Activated naive CD4-positive, alpha-beta T cell treated with anti-CD3 and anti-CD28 coated beads, Interleukin-2, amount 50 U/mL, for 16 hours (primary cell): ENCODE measurements at places on chromosomes 4 and X.

DNA sequence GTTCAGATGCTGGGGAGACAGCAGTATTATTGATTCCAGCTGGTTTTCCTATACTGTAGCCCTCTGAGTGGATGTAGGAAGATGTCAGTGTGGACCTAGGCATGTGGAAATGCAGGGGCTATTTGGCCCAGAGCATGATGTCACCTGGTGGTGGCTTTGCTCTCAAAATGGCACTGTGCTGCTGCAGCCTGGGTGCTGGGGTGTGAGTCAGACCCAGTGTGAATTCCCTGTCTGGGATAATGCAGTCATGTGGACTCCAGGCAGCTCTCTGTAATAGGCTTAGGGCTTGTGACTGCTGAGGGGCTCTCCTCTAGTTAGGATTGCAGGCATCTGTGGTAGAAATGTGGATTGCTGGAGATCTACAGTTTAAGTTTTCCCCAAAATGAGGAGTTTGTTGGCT is 70.7 kb downstream of the DCAF8L2 start:
- DNase-seq = no peak

DNA sequence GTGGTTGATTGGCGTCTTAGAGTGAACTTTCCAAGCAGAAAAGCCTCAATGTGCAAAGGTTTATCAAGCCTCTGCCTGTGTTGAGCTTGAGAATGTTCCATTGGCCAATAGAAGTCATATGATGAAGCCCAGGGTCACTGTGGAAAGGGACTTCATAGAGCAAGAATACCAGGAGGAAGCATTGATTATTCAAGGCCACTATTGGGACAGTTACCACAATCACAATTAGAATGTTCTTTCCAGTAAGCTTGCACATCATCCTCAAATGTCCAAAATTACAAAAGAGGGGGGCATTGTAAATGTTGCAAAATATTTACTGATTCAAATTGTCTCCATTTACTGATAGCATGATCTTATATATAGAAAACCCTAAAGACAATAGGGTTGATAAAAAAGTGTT is 32.9 kb upstream of the NDP start:
- no peak for DNase-seq

DNA sequence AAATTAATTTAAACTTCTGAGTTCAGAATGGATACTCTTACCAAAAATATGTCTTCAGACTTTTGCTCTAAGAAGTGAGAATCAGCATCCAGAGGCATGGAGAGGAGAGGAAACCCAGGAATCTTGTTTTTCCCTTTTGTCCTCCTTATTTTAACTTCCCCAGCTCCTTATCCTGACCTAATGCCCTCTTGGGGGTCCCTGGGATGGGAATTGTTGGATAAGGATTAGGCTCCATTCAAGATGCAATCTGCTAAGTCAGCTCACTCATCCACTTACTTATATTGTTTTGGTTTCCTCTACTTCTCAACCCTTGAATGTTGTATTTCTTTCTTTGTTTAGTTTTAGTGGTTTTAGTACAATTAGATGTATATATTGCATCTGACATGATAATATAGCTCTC is 208.4 kb upstream of the PCDH7 start:
- DNase-seq = no peak

DNA sequence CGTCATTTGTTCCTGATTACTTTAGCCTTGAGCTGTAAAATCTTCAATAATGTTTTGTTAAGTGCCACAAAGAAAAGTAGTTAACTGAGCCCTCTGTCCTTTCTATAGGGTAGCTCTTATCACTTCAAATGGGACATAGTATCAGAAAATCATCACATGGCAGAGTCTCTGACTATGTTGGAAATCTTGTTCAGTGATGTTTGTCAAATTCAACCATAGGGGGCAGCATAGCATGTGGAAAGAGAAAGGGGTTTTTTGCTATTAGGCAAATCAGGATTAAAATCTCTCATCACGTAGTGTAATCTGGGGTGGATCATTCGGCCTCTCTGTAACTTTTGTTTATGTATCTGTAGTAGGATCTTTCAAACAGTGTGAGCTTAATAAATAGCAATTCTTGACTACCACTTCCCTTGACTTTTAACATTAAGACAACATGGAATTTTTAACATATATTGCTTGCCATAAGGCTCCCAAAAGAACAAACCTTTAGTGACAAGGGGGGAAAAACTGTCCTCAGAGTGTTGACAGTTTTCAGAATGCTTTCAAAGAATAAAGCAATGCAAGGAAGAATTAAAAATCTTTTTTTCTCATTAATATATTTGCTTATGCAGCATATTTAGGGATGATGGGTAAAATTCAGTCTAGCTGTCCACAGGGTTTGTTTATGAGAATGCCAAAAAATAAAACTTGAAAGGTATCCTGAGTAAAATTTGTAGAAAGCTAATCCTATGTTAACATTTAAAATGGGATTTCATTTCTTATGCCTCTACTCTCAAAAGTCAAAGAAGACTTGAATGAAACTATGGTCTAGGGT is 127.2 kb downstream of the FBXW7 start:
- no peak for DNase-seq

DNA sequence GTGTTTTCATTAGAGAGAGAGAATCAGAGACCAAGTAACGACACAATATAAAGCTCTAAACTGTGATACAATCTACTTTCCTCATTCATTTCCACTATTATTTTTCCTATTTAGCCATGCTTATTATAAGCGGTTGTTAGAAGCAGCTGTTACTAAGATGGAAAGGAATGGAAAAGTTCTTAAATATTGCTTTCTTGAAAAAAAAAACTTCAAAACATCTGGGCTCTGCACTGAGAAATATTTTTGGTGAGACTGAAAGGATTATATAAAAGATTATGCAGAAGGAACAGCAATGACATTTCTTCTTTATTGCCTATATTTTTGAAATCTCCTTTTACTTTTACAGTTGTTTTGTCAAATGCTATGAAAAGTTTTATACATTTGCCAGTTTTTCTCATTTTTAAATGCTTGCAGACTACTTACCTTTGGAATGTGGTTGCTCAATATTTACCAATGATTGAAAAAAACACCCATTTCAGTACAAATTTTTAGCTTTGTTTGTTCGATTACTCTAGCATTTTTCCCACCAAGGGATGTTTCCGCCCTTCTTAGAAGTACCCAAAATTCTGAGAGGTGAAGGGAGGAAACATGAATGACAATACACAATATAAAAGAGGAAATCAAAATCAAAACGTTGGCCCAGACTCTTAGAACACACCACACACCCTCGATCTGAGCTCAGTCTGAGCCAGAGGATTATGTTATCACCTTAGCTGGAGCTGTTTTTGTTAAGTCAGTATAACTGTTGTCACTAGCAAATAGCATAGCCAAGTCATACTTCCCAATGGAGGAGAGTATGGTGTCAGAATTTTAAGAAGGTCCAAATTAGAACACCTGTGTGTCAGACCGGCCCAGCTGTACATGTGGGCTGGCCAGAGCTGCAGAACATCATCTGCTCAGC is 18.4 kb downstream of the DKK2 start:
- DNase-seq = no peak

- peak; percentile 49 for DNase-seq
These were observed 82.4 kb upstream of the MTM1 start for GRCh38 chrX:150486011-150486410.

DNA sequence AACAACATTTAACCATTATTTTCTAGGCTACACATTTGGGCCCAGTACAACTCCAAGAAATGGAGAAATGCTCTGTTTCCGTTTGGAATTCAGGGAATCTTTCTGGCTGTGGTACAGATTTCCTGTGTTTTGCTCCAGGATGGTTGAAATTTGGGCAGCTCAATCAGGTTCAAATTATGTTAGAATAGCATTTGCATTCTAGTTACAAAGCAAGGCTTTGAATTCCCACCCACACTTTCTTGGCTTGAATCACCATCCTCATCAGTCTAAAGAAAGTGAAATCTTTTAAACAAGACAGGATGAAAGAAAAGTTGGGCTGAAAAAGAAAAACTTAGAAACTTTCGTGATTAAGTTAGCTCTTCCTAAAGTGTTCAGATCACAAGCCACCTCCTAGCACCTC is 98.1 kb upstream of the VCX3B start:
- no peak for DNase-seq

- no peak for DNase-seq
These were observed 50.4 kb downstream of the APOO start for GRCh38 chrX:23857363-23857762.

GRCh38 chr4:84697615-84698201 is 114.8 kb downstream of the CDS1 start:
- no peak for DNase-seq
